ENCODE measurements at places on chromosomes 12 and 14. TPM values are rescaled to one million over a fixed set of nuclear protein-coding genes. Genes with fewer than 3 reads are reported as not detected.

Gene PZP
- not detected for total RNA-seq

GRCh38 chr12:62505786-62506185 lies 39.2 kb downstream of the MON2 start:
- DNase-seq, result no peak

Gene AKAP3
- total RNA-seq, result 2.0 TPM

DNA sequence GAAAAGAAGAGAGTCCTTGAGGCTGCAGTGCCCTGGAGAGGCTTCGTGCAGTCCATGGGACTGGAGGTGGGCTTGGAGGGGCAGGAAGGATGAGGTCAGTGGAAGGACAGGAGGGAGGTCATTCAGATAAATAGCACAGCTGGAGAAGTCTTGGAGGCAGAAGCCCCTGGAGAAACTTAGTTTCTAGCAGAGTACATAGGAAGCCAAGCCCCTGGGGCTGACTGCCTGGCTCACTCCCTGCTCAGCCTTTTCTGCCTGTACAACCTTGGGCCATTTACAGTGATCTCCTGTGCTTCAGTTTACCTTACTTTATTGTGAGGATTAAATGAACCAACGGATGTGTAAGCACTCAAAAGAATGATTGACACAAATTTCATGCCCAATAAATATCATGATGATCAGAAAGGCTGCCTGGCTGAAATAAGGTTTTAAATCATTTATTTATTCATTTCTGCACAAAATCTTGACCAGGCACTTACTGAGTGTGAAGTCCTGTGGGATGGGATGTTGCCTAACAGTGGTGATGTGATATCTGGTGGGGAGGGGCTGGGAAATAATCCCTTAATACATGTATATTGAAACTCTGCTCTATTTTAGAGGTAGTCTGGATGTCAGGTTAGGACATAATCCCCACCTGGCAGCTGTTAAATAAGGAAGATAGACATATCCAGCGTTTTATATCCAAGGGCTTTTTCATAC lies 54.3 kb downstream of the PLEKHG7 start:
- DNase-seq, result no peak

Gene IRAK3
- 0.02 TPM for total RNA-seq

Gene NAV3
- 28.3 TPM for total RNA-seq

DNA sequence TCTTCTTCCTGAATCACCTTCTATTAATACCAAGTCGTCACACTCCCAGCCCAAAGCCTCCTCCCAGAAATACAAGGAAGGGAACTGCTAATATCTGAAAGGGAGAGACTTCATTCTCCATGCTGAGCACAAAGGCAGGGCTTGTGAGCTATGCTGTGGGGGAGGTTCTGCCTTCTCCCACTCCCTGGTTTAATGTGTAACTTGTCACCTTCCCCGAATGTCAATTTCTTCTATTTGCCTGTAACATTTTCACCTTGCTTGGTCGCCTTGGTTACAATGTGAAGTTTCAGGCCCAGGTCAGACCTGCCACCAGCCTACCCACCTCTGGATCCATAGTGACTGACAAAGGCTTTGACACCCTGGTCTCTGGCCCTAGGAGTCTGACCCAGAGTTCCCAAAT lies 82.0 kb upstream of the ESRRB start:
- no peak for DNase-seq

Gene MDP1
- total RNA-seq, result 16.9 TPM

DNA sequence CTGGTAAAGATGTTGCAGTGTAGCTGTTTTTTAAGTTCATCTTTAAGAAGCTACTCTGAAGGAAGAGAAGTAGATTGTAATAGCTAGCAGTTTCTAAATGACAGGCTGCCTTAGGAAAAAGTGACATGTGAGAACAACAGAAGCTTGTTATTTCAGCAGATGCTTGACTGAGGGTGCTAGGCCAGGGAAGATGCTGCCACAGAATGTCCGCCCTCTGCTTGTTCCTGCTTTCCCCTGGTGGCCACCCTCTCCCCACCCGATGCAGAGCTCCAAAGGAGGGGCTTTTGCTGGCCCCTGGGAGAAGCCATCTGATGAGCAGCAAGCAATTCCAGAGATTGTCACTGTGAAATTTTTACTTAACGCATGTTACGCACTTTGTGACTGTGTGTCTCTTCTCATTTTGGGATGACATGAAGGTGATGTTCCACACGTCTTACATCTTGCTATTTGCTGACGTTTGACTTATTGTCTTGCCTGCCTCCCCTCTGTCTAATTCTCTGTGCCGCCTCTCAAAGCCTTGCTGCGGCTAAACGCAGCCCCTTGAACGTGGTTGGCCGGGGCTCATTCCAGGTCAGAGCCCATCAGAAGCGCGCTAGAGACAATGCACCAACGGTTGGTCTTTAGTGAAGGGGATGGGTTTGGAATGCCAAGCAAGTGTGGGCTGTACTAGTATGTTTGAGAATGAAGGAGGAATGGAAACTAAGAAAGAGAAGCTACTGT lies 44.8 kb downstream of the WDR20 start:
- DNase-seq, result no peak

DNA sequence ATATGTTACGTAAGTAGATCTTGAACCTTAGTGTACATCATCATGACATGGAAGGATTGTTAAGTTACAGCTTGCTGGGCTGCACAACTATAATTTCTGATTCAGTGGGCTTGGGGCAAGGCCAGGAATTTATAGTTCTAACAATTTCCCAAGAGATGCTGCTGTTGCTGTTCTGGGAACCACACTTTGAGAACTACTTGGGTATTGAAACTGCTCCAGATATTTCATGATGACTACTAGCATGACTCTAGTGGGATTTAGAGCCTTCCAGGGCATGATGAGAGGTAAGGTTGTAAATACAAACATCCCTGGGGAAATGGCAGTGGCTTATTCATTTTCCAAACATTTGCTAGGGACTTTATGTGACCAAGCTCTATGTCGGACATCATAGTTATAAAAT lies 904.8 kb upstream of the SEL1L start:
- no peak for DNase-seq

GRCh38 chr12:88510843-88511242 lies 69.4 kb downstream of the KITLG start:
- DNase-seq, result no peak

DNA sequence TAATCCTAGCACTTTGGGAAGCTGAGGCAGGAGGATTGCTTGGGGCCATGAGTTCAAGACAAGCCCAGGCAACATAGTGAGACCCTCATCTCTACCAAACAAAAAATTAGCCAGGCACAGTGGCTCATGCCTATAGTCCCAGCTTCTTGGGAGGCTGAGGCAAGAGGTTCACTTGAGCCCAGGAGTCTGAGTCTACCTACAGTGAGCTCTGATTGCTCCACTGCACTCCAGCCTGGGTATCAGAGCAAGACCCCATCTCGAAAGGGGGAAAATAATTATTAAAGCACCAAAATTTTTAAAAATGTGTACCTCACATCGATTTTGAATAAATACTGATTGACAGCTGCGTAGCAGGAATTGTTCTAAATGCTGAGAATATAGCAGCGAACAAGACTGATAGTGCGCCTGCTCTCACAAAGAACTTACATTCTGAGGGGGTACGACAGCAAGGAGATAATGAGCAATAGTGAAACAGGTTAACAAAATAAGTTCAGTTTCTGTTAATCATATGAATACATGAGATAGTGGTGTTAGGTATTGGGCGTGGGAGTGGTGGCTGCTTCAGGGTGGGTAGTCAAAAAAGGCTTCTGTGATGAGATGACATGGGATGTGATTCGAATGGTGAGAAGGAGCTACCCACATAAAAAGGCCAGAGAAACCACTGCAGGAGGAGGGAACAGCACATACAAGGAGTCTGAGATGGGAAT lies 19.6 kb downstream of the HCFC2 start:
- DNase-seq, result no peak

Gene SDR9C7
- total RNA-seq, result not detected

DNA sequence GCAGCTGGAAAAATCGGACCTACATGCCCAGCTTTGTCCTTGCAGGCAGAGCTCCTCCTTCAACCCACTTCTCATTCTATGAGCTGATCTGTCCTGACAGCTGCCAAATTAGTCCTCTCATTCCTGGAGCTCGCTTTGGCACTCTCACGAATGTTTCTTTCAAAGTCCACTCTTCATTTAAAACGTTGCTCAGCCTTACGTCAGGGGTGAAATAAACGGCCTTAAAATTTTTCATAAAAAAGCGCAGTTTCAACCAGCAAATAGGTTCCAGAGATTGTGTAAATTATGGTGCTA lies 120.9 kb upstream of the HIF1A start:
- peak; percentile 56 for DNase-seq

DNA sequence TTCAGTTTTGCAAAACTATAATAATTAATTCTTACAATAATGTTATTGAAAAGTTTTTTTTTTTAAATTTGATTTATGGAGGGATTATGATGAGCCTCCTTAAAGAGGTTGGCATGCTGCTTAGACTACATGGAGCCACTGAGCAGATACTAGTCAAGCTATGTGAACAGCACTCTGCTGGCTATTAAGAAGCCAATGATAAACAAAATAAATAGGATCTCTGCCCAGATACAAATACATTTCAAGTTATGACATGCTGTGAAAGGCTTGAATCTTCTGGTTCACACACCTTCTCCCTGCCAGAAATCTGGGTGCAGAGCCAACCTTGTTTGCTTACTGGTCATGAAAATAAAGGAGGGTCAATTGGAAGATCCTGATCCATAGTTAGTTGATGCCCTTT lies 107.4 kb upstream of the NAV3 start:
- DNase-seq, result no peak

GRCh38 chr14:91302391-91302790 lies 57.9 kb upstream of the GPR68 start:
- no peak for DNase-seq

DNA sequence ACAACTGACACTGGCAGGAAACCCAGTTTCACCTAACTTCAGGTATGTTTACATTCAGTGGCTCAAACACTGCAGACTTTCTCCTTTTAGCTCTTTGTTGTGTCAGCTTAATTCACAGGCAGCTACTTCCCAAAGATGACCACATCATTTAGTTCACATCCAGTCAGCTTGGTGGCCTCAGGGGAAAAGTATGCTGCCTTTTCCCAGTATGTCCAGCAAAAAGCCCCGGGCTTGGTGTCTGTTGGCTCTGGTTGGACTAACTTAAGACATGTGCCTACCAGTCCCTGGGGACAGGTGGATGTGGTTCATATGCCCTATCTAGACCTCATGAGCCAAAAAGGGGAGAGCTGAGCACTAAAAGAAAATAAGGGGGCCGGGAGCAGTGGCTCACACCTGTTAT lies 56.4 kb downstream of the GOLGA5 start:
- DNase-seq, result peak; percentile 18

DNA sequence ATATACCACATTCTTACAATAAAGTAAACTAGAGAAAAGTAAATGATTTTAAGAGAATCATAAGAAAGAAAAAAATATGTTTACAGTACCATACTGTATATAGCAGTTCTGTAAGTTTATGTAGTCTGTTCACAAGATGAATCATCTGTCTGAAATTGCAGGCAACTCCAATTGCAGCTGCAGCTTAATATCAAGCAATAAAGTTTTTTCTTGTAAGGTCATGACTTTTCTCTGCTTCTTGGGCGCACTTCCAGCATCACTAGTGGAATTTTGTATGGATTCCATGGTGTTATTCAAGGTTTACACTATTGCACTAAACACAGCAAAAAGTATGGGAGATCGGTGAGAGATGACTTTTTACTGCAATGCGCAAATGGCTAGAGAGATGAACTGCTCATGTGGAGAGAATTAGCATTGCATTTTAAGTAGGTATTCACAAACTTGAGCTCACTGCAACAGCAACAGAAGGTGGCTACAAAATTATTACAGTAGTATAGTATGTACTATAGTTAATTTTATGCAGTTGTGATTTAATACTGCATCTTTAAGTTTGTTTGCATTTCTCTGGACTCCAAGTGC lies 445.4 kb upstream of the OR4E1 start:
- DNase-seq, result no peak

- DNase-seq, result no peak
Observed at GRCh38 chr12:66380769-66381535, 78.7 kb downstream of the HELB start.

GRCh38 chr12:107130830-107131611 lies 37.7 kb upstream of the CRY1 start:
- DNase-seq, result no peak

Gene PRR4
- total RNA-seq, result not detected

- DNase-seq, result peak; percentile 90
Observed at GRCh38 chr14:32004300-32004699, 72.8 kb upstream of the ARHGAP5 start.

Gene DIO3
- not detected for total RNA-seq

All from M059J (cell line).